ENCODE measurements at places on chromosomes 11 and 22. TPM values are rescaled to one million over a fixed set of nuclear protein-coding genes. Genes with fewer than 3 reads are reported as not detected.

Gene EIF3M
- 198 TPM for total RNA-seq

Gene F2
- total RNA-seq = not detected

Gene OOSP2
- total RNA-seq = not detected

Gene VSIG10L2
- not detected for total RNA-seq

Gene KCTD21
- total RNA-seq = 8.5 TPM

Gene RANBP1
- total RNA-seq = 36.6 TPM

Gene DESI1
- total RNA-seq = 53.6 TPM

Gene ALDH3B1
- 4.9 TPM for total RNA-seq

Gene OR8D4
- not detected for total RNA-seq

Gene SLC1A2
- total RNA-seq = 2.7 TPM

Gene OR51B5
- not detected for total RNA-seq

Gene C22orf39
- 68.6 TPM for total RNA-seq

Gene PLEKHA7
- total RNA-seq = 19.2 TPM

Gene TMEM25
- total RNA-seq = 13.4 TPM

Gene MYOD1
- not detected for total RNA-seq

Gene PGA4
- 0.47 TPM for total RNA-seq

Gene TEX54
- not detected for total RNA-seq

Gene SERHL2
- 1.6 TPM for total RNA-seq

Gene DEUP1
- not detected for total RNA-seq

Gene PTGDR2
- 3.1 TPM for total RNA-seq

Gene VPS37C
- 15.8 TPM for total RNA-seq

All from left ventricle myocardium superior (tissue), 1 donor.